ENCODE measurements at places on chromosomes 1 and 21.
A peak's percentile ranks its signal among the peaks of the same experiment; 100 is the strongest.

- DNase-seq = no peak
Observed at GRCh38 chr1:38029081-38029681, 16.6 kb downstream of the UTP11 start.

GRCh38 chr1:2132222-2133038, 62.1 kb downstream of the FAAP20 start:
- no peak for DNase-seq

GRCh38 chr21:44609193-44609592, 2.7 kb upstream of the KRTAP10-8 start:
- DNase-seq = no peak

DNA sequence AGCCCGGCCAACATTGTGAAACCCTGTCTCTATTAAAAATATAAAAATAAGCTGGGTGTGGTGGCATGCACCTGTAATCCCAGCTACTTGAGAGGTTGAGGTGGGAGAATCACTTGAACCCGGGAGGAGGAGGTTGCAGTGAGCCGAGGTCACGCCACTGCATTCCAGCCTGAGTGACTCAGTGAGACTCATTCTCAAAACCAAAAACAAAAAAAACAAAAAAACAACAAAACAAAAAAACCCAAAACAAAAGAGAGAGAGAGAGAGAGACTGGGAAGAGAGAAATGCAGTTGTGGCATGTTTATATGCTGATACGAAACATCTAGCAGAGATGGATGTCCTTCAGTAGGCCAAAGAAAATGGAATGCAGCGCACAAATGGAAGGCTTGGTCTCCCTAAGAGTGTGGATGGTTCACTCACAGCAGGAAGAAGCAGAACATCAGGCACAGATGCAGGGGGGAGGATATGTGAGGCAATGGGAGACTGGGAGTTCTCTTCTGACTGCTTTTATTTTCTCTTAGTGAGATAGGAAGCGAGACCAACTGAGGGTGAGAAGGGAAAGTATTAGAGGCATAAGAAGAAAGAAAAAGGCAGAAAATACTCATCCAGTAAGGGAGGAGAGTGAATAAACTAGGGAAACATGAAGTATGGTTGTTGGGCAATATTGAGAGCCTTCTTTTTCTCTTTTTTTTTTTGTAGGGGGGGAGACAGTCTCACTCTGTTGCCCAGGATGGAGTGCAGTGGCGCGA, 16.0 kb downstream of the THEM4 start:
- DNase-seq = no peak

GRCh38 chr1:218488986-218489385, 143.8 kb downstream of the TGFB2 start:
- no peak for DNase-seq

GRCh38 chr1:233695901-233696300, 82.0 kb downstream of the KCNK1 start:
- DNase-seq = no peak

GRCh38 chr1:3609769-3610526, 1.4 kb downstream of the MEGF6 start:
- DNase-seq = no peak

GRCh38 chr1:160077486-160077885, 3.9 kb upstream of the KCNJ9 start:
- DNase-seq = no peak

GRCh38 chr1:160471253-160471652, 51.8 kb downstream of the SLAMF6 start:
- no peak for DNase-seq

DNA sequence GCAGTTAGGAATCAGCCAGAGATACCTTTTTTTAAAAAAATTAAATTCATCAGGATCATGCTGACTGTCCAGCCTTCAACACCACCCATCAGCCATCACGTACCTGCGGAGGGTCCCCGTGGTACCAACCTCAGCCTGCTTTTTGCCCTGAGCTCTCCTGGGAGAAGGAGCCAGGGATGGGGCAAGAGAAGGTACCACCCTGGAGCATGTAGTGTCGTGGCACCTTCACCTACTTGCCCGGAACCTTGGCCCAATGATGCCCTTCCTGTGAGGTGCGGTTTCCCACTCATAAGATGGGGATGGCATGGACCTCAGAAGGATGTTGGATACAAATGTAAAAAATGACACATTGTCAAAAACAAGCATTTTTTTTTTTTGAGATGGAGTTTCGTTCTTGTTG, 88.4 kb upstream of the C1orf174 start:
- DNase-seq = no peak

DNA sequence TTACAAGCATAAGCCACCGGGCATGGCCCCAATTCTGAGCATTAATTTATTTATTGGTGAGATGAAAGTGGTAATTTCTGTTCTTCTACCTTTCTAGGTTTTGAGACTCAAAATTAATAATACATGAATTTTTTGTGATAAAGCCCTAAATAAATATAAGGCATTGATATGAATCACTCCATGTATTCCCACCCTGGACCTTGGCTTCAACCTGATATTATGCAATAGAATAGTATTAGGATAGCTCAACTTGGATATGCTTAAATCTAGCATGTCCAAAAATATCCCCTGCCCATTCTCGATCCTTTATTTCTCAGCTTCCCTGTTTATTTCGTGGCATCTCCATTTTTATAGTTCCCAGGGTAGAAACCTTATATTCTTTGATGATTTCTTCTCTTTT, 2.5 kb downstream of the AGL start:
- no peak for DNase-seq

DNA sequence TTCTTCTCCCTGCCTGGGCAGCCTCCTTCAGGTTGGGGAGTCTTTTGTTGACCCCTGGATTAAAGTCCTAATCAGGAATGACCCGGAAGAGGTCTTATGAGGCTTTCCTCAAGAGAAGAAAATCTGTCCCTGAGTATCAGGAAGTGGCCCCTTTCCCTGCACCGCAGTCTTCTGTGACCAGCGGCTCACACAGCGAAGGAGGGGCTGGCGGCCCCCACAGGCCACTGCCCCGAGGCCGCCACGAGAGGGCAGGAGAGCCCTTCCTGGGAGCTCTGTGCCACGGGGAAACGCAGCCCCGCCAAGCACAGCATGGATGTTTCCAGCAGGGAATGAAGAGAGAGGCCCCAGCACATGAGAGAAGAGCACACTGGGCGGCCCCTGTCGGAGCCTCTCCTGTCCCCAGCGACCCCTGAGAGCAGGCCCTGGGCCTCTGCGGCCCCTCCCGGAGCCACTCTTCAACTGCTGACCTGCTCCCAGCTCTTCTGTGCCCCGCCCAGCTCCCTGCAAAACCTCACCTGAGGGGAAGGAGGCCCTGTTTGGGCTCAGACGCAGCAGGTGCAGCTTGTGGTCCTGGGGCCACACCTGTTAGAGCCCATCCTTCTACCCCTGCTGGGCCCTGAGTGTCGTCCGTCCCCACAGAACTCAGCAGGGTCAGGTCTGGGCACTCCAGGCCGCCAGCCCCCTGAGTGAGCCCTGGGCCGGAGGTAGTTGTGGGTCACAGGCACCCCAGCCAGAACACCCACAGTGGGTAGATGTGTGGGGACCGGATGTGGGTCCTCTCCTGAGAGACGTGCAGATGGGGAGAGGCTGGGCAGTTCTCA, 4.9 kb upstream of the POFUT2 start:
- peak; percentile 85 for DNase-seq

- no peak for DNase-seq
Observed at GRCh38 chr1:160225345-160225744, 20.2 kb downstream of the PEA15 start.

DNA sequence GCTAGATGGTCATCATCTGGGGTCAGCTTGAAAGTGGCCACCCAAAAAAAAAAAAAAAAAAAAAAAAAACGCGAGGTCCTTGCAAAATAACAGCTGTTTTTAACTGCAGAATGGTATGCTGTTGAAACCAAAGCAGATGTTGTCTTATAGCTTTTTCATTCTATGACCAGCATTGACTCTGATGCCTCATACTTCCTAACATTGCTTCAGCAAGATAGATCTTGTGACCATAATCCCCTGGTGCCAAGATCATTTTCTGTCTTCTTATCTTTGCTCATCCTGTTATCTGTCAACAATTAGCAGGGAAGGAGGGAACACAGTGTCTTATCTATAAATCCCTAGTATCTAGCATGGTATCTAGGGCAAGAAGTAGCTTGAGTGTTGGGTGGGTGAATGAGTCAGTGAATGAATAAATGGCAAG, 181.5 kb downstream of the PLPP3 start:
- no peak for DNase-seq

- DNase-seq = no peak
Observed at GRCh38 chr1:6093071-6093470, 47.4 kb downstream of the KCNAB2 start.

- no peak for DNase-seq
Observed at GRCh38 chr1:166488327-166488726, 321.5 kb upstream of the FAM78B start.

GRCh38 chr1:199495432-199495831, 532.1 kb upstream of the NR5A2 start:
- no peak for DNase-seq

- no peak for DNase-seq
Observed at GRCh38 chr1:51920130-51920529, 41.6 kb upstream of the NRDC start.

DNA sequence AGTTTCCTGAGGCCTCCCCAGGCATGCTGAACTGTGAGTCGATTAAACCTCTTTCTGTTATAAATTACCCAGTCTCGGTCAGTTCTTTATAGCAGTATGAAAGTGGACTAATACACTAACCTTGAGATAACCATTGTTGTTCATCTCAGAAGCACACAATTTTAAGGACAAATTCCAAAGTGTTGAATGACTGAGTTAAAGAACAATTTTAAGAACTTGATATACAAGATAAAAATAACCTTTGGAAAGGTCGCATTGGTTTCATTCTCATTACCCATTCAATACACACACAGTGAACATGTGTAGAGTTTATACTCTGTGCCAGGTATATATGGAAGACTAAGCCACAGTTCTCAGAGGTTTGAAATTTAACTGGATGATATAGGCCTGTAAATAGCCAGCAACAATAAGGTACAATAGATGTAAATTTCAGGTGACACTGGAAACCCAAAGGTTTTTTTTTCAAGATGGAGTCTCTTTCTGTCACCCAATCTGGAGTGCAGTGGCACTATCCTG, 19.1 kb upstream of the SRSF10 start:
- no peak for DNase-seq

DNA sequence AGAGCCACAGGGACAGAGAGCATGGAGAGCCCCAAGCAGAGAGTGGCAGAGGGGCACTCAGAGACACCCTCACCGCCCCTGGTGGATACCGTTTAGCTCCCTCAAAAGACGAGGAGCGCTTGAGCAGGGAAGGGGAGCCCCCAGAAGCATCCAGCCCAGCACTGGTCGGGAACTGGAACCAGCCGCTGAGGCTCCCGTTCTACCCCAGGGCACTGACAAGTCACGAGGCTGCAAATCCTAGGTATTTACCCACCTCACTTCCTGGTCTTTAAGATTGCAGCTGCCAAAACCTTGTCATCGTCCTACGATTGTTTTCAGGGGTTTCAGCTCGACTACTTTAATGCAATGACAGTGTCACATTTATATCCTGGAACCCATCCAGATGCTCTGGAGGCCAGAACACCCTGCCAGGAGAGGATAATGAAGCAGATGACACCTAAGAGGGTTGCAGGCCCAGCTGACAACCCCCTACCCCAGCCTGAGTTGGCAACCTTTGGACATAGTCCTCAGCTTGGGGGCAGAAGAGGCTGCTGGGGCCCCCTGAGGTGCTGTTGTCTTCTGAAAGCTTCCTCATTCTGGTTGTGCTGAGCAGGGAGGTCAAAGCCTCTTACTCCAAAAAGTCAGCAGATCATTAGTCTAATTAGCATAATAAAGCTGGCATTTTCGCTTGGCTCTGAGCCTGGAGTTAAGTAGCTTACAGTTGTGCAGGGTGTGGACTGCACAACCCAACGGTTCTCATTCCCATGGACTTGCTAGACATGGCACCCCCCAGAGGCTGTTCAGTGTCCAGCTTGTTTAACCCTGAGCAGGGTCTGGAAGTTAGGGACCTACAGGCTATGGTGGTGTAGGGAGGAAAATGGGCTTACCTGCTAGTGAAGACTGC, 20.6 kb upstream of the BACE2 start:
- no peak for DNase-seq

- DNase-seq = no peak
Observed at GRCh38 chr1:175511496-175511895, 231.9 kb downstream of the TNR start.

DNA sequence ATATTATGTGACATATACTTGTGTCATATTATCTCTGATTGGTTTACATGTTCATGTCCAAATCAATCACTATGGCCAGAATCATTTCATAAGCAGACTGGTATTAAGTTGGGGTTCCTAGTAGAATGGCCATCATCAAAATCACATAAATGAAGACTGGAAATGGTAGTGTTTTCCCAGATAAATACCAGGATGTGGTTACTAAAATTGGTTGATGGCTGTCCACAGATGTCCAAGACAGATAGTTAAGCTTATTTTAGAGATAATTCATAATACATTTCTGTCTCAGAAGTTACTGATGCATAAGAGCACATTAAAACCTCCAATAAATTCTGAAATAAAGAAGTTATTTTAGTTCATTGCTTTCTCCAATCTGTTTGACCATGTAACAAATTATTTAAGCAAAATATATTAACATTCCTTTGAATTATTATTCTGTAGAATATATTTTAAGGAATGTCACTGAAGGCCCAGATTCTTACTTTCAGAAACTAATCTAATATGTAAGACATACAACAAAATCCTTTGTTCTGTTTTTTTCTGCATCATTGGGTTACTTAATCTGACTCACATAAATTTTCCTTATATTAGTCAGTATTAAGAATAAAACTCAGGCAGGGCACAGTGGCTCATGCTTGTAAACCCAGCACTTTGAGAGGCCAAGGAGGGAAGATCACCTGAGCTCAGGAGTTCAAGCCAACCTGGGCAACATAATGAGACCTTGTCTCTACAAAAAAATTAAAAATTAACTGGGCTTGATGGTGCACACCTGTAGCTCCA, 483.9 kb downstream of the PTPRC start:
- no peak for DNase-seq

DNA sequence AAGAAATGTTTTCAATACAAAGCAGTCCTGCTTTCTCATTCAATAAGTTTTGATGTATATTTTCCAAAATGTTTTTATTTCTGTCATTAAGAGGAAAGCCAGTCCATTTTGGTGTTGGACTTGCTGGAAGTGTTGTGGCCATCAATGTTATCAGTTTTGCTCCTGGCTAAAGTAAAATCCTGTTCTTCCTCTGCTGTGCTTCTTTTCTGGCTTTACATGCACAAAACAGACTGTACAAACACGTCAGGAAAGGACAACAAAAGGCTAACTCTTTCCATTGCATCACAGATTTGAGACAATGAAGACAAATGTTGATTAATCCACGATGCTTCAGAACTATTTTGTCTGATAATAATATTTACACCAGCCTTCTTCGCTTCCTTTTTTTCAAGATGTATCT, 735.4 kb downstream of the LTN1 start:
- no peak for DNase-seq

- no peak for DNase-seq
Observed at GRCh38 chr1:186487163-186487562, 26.2 kb upstream of the PDC start.
